ENCODE measurements at places on chromosomes 4 and X.

DNA sequence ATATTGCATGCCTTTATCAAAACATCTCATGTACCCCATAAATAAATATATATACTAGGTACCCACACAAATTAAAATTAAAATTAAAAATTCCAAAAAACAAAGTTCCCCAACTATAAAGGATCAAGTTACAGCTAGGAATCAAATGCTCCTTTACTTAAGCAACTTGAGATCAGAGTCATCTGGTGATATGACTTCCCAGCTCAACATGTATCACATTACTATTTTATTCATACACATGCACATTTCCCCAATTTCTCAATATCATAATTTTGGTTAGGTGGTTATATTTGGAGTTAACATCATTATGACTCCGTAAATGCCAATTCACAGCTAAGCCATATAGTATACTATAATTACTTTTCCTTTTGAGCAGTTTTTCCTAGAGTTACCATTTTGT, 60.9 kb downstream of the CLOCK start:
- no peak for DNase-seq

DNA sequence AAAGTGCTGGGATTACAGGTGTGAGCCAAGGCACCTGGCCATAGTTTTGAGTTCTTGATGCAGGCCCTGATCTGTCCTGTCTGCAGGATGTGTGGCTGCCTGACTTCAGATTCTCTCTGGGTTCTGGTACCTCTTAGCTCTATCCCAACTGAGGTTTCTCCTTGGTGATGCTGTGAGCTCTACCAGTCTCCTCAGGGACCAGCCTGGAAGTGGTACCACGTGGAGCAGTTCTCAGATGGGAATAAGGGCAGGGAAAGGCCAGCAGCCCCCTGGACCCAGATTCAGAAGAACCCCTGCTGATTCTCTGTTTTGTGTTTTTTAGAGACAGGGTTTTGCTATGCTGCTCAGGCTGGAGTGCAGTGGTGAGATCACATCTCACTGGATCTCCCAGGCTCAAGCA, 85.0 kb upstream of the HELT start:
- DNase-seq, result no peak

DNA sequence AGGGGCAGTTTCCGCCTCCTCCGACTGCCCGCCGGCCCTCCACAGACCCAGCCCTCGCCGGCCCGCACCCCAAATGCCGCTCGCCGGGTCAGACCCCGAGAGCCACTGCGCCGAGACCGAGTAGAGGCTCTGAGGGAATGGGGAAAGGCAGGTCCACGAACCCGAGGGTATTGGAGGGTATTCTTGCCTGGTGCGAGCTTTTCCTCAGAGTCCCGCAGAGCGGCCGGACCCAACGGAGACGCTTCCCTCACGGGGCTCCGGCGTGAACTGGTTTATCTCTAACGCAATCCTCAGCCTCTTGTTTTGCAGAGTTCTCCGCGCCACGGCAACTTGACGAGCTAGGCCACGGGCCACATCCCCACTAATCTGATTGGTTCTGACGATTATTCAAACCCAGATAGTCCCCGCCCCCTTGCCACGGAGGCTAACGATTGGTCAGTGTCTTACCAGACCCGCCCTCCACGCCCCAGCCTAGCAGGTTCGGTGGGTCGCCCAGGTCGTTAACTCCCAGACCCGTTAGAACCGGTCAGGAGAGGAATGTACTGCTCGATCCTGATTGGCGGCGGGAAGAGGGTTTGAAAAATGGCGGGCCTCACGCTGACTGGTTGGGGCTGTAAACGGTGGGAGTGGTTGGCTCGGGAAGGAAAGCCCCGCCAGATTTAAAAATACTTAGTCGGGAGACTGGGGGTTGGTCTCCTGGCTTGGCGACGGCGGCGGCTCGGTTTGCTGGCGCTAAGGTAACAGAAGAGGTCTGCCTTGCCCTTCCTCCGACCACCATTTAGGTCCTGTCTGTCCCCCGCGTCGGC, at the start of gene HMGB2:
TSS of gene HMGB2 (minus strand) at position 274 of the 806 bp plus-strand sequence. CDS start 709 bp downstream, outside the sequence.
- DNase-seq, result peak; percentile 100

DNA sequence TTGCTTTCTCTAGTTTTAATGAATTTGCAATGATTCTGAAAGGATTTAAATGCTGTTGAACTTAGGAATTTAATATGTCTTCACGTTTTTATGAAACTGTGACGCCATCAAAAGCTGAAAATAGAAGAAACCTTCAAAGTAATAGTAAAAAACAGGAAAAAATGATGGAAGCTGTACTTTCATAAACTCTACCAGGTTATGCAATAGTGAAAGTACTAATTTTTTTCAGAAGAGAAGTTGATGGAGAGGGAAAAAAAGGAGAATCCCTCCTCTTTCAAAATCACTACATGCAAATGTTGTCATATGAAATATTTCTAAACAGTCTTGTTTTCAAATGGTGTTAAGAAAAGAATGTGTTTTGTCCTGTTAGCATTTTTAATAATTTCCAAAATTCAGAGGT, 73.6 kb downstream of the ZNF330 start:
- DNase-seq, result no peak

- no peak for DNase-seq
Measured at GRCh38 chr4:136121426-136121825, 1410.9 kb downstream of the PCDH18 start.

- DNase-seq, result no peak
Measured at GRCh38 chr4:77308843-77309242, 151.8 kb downstream of the CCNG2 start.

DNA sequence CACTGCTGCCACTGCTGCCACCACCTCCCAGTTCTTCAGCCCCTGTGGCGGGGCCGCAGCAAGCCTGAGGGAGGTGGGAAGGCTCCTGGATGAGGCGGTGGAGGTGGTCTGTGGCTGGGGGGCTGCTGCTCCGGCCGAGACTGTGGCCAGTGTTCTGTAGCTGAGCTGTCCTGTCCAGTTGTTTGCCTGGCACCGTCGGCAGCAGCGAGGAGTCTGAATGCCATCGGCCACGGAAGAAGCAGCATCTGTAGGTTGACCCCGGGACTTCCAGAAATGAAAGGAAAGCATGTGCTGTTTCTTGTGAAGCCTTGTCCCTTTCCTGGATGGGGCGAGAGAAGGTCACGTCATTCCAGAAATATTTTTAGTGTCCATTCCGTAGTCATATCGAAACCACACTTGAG, 3.3 kb downstream of the C4orf54 start:
- DNase-seq, result no peak

DNA sequence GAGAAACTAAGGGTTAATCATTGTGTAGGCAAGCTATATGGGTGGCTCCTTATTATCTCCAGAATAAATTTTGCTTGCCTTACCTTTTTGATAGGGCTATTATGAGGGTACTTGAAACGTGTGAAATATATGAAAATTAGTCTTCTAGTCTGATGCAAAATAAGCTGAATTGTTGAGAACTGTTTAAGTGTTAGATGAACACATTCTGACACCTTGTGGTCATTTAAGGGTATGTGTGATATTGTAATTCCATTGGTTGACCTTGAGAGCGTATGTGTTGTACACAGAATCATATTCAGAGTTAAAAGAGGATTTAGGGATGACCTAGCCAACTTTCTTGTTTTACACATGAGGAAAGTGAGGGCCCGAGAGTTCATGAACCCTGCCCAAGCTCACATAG, 44.6 kb upstream of the LINC00632 start:
- DNase-seq, result no peak

DNA sequence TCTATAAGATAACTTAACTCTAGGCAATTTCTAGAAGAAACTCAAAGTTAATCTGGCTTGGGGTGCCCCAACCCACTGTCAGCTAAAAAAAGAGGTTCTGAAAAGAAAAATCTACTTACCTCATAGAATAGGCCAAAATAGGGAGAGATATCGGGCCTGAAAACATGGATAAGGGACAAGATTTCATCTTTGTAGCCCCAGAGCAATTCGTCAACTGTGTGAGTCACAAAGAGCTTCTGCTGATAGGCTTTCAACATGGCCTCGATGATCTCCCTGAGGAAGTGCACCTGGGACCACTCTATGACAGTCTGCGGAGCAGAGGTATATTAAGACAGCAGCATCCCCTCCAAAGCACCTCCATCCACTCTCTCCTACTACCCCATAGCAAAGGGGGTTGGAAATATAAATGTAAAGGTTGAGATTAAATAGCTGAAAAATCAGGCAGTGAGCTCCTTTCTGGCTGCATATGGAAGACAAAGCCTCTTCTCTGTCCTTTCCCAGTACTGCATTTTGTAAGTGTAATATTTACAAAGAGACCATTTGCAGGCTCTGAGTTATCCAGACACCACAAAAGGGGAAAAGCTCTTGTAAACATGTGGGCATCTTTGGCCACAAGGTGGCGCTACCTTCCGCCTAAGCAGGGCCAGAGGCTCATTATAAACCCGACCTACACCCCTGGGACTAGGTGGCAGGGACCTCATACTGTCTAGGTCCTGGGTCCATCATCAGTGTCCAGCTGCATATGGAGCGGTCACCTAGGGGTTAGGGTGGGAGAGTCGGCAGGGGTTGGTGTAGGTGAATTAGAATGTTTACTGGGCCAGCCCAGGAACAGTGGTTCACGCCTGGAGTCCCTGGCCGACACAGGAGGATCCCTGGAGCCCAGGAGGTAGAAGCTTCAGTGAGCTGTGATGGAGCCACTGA, 31.5 kb upstream of the NUP54 start:
- DNase-seq, result peak; percentile 58

- DNase-seq, result no peak
Measured at GRCh38 chr4:101102114-101102742, 245.1 kb downstream of the PPP3CA start.

- no peak for DNase-seq
Measured at GRCh38 chrX:113473418-113473817, 632.8 kb upstream of the AMOT start.

DNA sequence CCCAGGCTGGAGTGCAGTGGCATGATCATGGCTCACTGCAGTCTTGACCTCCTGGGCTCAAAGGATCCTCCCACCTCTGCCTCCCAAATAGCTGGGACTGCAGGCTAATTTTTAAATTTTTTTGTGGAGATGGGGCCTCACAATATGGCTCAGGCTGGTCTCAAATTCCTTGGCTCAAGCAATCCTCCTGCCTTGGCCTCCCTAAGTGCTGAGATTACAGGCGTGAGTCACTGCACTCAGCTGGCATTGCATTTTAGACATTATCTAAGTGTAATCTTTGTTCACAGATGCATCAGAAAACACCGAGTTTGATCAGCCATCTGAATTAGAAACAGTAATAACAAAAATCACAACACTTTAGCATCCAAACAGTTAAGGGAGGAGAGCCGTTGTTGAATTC, 53.4 kb upstream of the CBR4 start:
- DNase-seq, result no peak

DNA sequence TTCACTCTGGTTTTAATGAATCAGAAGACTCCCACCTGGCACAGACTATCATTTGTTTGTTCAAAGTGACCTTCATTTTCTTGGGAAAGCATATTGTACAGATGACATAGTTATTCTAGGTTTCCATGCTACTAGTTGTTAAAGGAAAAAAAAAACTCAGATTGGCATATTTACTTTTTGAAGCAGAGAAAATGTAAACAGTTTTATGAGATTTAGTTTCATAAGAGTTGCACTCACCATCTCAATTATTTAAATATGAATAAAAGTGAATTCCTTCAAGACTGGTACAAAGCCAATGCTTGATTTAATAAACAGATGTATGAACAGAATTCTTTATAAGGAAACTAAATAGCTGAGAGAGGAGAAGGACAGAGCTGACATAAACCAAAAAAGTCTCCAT, 280.3 kb upstream of the UGT8 start:
- no peak for DNase-seq

DNA sequence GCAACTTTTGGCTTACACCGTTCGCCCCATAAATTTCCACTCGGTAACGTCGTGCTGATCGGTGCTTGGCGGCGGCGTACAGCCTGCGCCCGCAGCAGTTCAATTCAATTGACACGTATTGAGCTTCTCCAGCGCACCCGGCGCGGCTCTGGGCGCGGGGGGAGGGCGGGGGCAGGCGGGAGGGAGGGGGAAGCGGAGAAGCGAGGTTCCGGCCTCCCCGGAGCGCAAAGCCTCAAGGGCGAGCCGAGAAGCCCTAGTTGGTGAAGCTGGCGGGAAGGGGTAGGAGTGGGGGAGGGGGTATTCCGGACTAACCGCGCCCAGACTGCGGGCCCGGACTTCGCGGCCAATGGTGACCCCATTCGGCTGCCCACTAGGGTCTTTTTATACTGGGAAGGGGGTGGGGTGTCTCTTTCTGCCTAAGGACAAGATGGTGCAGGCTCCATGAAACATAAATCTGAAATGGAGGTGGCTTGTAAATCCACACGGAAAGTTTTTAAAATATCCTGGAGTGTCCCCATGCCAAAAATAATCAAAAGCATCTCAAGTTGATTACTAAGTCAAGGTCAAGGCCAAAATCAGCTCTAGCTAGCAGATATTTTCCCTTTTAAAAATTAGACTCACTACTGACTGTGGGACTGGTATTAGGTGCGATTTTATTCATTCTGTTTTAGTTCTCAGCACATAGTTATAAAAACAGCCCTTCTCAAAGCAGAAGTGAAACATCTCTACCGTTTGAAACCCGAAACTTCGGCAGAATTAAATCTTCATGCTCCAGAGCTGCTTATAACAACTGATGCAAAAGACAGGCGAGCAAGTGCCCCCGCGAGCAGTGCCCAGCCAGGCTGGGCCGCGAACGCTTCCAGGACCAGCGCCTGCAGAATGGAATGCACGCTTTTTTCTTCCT, 1.5 kb upstream of the BCOR start:
- no peak for DNase-seq

DNA sequence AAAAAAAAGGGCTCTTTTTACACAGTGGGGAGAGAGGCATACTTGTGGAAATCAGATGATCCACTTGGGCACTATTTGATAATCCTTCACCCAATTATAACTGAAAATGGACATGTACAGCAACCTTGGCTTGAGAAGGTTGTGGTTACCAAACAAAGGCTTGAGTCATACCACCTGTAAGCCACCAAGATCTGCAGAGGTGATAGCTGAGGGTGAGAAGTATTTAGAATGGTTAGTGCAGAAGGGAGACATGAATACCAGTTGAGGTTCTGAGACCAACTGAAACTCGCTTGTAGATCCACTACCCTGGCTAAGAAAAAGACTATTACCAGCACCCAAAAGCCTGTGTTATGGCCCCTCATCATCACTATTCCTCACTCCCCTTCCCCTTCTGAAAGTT, 614.0 kb downstream of the STIM2 start:
- DNase-seq, result no peak

GRCh38 chr4:125231661-125232060, 83.1 kb upstream of the FAT4 start:
- DNase-seq, result no peak

DNA sequence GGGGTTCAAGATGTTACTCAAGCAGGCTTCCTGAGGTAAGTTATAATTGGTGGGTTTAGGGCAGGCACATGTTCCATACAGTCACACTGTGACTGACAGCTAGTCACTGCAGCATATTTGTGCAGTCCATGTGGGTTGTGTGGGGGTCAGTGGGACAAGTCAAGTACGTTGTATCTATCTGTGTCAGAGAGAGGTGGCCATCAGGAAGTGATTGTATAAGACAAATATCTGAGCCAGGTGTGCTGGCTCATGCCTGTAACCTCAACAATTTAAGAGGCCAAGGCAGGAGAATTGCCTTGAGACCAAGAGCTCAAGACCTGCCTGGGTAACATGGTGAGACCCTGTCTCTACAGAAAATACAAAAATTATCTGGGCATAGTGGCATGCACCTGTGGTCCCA, 509.3 kb downstream of the CENPC start:
- DNase-seq, result no peak
